Effector CD4-positive, alpha-beta T cell (primary cell): ENCODE measurements at places on chromosomes 6 and 20.

GRCh38 chr6:132931936-132932514, 117.7 kb downstream of the RPS12 start:
- DNase-seq, result no peak

GRCh38 chr6:131258816-131259476, 123.7 kb downstream of the AKAP7 start:
- DNase-seq, result no peak

- no peak for DNase-seq
Measured at GRCh38 chr20:19701429-19701828, 56.6 kb upstream of the RIN2 start.

DNA sequence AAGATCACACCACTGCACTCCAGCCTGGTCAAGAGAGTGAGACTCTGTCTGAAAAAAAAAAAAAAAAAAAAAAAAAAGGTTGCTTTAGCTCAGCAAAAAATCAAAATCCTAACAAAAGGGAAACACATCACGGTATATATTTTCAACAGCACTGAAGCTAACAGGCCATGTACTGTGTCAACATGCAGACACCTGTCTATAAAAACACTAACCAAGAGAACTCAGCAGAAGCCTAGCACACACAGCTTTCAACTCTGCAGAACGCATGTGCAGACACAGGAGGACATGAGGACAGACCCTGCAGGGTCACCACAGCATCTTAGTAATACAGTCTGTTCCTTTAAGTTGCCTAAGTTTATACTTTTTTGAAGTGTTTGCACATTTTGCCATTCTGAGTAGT, 13.5 kb downstream of the NINL start:
- no peak for DNase-seq

DNA sequence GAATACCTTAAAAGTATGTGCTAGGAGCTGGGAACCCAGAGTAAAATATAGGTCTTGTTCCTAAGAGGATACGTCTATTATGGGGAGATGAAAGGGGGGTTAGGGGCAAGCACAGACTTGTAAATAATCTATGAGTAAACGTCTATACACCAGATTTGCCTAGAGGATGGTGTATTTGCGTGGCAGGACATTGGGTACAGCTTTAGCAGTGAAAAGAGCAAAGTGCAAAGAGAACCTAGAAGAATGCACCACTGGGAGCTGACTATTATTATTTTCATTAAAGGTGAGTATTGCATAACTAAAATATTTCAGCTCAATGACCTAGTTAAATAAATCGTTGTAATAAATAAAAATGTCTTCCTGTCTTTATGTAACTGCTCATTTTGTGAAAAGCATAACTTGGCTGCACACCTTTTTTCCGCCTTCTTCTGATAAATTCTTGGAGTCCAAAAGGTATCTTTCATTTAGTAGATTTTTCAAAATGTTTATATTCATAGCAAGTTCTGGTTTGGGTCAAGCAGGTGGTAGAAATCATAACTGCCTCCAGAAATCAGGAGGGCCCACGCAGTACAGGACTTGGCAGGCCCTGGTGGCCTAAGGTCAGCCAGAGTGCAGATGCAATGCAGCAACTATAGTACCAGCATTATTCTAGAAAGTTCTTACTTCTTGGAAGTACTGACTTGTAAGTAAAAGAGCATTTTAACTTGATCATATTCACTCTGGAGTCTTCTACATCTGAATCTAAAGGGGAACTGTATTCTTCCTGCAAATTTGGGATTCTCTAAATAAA, 357.2 kb downstream of the PLCB1 start:
- no peak for DNase-seq
